Right lobe of liver (tissue), 6 donors: ENCODE measurements at places on chromosomes 4 and X. TPM values are rescaled to one million over a fixed set of nuclear protein-coding genes. Genes with fewer than 3 reads are reported as not detected.

The PAGE2 gene
- not detected for total RNA-seq

The KLB gene
- 17.6 TPM for total RNA-seq

DNA sequence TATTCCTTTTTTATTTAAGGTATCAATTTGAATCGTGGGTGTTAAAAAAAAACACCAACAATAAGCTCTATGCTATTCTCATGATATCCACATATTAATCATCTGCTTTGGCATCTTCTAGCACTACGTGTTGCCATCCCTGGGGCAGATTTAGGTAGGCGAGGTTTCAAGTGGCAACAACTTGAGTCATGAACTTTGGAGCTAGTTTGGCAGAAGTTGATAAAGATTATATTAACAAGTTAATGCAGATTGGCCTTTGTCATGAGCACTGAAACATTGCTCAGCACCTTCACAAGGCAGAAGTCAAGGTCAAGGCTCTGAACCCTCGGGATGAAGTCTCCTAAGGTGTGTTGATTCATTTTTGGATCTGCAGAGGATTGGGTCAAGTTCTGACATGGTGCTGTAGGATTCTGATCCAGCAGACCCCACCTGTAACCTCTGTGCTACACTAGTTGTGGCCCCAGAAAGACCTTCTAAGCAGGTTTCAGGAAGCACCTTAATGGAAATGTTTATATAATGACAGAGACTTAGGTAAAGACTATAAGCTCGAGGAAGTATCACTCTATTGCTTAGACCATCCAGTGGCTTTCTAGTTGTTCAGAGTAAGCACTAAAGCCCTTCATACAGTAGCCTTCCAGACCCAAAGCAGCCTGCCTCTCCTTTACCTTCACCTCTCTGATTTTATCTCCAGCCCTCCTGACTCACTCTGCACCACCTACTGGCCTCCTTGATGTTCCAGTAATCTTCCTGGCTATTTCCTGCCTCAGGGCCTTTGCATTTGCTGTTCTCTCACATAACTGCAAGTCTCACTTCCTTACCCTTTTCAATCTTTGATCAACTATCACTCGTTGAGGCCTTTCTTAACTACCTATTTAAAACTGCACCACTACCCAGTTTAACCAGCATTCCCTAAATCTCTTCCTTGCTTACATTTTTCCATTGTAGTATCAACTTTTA, 117.0 kb upstream of the SLC4A4 start:
- no peak for DNase-seq

GRCh38 chr4:144189121-144189520, 48.6 kb upstream of the GYPA start:
- no peak for DNase-seq

GRCh38 chr4:5973033-5973432, 45.2 kb downstream of the C4orf50 start:
- DNase-seq, result no peak
